Activated T-cell treated with anti-CD3 and anti-CD28 coated beads, Interleukin-2, amount 50 U/mL, for 4 hours (primary cell): ENCODE measurements at places on chromosomes 7 and 10.

DNA sequence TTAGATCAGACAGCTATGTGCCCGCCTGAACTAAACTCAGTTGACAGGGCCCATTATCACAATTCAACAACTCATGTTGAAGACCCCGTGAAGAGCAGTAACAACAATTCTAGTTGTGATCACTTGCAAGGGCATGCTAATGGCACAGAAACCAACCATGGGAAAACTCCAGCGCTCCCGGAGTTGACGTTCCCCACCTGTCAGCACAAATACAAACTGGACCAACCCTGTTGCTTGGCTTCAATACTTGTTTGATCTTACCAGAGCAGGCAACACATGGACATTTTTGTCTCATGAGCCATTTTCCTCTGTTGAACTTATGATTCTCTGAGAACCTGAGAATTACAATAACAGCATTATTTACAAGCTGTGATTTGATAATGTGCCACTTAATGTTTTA, 119.0 kb upstream of the LANCL2 start:
- DNase-seq: no peak

DNA sequence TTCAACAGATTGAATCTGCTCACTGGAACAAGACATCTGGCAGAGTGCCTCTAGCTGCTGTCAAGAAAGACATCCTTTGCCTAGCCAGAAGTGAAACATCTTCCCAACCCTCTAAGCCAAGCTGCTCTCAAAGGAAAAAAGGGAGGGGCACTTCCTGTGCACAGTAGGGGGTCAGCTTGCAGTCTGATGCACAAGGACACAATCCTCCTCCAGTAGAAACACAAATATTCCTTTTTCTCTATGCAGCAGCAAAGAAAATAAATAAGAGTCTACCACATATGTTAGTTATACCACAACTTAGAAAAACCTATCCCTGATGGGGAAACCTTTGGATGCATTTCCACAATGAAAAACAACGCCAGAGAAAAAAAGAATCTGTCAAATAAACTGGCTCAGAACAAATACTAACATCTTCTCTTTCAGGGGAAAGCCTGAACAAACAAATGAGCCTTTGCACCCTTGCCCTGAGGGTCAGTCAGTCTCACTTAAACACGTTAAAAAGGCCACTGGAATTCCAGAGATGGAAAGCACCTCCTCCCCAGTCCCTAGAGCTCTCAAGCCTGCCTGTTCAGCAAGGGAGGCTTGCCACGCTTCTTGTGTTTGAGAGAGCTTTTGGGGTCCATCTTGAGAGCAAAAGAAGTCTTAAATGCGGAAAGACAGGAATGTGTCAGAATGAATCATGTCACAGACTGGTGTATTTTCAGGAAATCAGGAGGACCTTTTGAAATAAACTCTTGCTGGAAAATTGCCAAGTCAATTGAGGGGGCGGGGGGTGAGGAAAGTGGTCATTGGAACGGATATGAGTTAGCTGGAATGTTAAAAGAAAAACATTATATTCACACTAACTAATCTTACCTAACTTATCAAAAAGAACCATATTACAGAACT, 7.5 kb downstream of the LAMB1 start:
- no peak for DNase-seq

- no peak for DNase-seq
Measured at GRCh38 chr7:84822941-84823510, 363.8 kb downstream of the SEMA3D start.

- no peak for DNase-seq
Measured at GRCh38 chr7:32357535-32358277, 132.5 kb downstream of the LSM5 start.

DNA sequence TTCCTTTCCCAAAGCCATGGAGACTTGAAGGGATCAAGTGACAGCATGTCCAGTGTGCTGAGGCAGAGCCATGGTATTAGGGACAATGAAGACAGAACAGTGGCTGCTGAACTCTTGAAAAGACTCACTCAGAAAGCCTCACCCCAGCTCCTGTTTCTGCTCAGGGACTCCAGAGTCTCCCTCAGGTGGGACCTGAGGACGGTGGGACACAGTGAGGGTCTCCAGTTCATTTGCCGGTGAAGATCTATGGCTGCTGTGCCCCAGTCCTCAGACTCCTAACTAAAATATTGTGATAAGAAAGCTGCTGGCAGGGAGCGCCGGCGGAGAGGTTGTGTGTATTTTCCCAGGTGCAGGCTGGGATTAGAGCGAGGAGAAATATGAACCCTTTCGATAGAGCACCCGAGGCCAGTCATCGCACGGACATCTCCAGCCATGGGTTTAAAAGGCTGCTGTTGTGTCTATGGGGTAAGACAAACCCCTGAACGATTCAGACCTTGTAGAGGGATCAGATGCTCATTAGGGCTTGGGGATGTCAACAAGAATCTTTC, 57.2 kb downstream of the C7orf25 start:
- no peak for DNase-seq

GRCh38 chr7:116726713-116727431, 54.9 kb downstream of the MET start:
- no peak for DNase-seq
